ENCODE measurements at places on chromosomes 7 and 10.

DNA sequence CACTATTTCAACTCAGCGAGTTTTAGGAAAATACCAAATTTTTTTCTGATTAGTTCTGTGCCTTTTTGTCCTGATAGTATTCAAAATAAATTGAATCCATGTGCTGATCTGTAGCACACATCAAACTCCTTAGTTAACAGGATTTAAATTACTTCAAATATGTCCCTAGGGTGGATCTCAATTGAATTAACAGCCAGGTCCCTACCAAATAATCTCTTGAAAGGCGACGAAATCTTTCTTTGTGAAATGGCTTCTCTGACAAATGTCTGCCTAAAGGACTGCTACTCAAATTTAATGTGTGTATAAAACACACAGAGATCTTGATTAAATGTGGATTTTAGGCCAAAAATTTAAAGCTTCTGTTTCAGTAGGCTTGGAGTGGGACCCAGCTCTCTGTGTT lies 989.6 kb upstream of the KCND2 start:
- DNase-seq = no peak

DNA sequence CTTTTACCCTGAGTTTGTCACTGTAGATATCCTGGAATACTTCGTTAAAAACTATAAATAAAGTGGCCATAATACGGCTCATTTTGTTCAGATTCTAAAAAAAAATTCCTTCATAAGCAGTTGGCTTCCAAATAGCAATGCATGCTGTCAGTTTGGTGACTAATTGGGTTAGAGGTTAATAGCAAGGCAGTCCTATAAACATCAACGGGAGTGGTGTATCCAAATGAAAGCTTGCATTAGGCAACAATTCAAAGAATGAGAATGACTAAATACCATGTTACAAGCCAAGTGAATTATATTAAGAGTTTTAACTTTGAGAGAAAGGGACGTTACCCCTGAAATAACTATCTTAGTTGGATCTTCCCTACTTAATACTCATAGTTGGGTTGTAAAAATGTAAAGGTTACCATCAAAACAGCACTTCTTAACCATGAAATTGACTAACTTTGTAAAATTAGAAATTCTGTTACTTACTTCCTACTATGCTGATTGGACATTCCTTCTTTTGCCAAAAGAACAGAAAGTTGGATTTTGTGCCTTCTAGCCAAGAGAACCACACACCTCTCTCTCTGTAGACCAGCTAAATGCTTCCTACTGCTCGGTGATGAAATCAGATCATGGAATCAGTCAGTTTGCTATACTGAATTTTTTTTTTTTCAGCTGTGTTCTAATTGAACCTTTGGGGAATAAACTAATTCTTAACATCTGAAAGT lies 98.0 kb downstream of the KAT6B start:
- no peak for DNase-seq

DNA sequence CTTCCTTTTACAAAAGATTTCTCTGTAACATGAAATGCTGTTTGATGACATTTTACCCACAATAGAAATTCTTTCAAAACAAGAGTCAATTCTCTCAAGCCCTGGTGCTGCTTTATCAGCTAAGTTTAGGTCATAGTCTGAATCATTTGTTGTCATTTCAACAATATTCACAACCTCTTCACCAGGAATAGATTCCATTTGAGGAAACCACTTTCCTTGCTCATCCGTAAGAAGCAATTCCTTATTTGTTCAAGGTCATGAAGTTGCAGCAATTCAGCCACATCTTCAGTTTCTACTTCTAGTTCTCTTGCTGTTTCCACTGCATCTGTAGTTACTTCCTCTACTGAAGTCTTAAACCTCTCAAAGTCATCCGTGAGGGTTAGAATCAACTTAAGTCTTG lies 315.3 kb downstream of the TYW1 start:
- DNase-seq = no peak

- no peak for DNase-seq
Observed at GRCh38 chr10:100662067-100662466, 83.3 kb upstream of the PAX2 start.

GRCh38 chr10:132237871-132238270 lies 51.1 kb downstream of the DPYSL4 start:
- no peak for DNase-seq

- no peak for DNase-seq
Observed at GRCh38 chr10:23461557-23461956, 22.7 kb downstream of the OTUD1 start.

GRCh38 chr7:75616421-75617167 lies 122.1 kb downstream of the HIP1 start:
- DNase-seq = no peak

GRCh38 chr10:68598978-68599770 lies 39.0 kb downstream of the TET1 start:
- no peak for DNase-seq

DNA sequence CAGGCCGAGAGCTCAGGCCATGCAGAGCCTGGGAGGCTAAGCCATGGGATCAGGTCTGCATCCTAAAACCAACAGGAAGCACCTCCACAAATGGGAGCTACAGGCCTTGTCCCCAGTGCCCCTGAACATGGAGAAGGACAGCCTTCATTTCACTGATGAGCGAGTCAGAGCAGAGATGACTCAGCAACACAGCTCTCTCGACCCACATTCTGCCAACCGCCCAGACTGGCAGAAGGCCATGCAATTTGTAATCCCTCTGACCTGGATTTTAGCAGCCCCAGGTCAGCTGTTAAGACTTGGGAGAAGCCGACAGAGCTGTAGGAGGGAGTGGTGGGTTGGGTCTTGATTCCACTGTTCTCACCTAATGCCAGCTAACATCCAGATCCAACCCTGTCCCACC lies 25.5 kb downstream of the VOPP1 start:
- DNase-seq = peak; percentile 48

DNA sequence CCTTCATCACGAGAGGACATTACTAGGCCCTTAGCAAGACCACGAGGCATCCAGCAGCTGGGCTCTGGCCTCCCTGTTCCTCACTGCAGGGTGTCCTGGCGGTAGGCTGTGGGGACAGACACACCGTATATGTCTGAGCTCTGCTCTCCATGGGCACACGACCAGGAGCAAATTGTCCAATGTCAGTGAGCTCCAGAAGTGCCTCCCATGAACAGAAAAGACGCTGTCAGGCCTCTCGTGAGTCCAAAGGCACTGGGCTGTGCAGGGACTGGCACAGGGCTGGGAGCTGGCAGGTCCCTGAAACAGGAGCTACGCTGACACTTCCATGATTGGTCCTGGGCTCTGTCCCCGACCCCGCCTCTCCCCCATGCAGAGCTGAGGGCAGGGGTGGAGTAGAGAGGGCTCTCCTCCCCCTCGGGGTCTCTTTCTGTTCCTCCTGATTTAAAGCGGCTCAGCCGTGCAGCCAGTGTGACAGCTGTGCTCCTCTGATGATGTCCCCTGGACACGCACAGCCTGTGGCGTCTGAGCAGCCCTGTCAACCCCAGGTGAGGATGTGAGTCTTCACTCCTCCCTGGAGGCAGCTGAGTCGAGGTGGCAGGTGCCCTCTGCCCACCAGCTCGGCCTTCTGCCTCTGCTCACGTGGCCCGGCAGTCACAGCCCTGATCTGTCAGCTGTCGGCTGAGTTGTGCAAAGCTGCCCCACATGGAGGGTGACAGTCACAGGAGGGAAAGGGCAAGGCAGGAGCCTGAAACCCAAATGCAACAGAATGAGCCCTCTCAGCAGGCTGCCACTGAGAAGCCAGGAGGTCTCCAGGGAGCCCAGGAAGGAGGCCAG lies 13.0 kb downstream of the ANTXRL start:
- no peak for DNase-seq

GRCh38 chr10:102595293-102595692 lies 49.0 kb upstream of the TRIM8 start:
- no peak for DNase-seq

GRCh38 chr7:106165337-106165736 lies 53.2 kb upstream of the SYPL1 start:
- no peak for DNase-seq

GRCh38 chr7:26854876-26855855 lies 9.2 kb downstream of the SKAP2 start:
- DNase-seq = no peak

GRCh38 chr10:50561266-50561665 lies 62.5 kb downstream of the SGMS1 start:
- no peak for DNase-seq

DNA sequence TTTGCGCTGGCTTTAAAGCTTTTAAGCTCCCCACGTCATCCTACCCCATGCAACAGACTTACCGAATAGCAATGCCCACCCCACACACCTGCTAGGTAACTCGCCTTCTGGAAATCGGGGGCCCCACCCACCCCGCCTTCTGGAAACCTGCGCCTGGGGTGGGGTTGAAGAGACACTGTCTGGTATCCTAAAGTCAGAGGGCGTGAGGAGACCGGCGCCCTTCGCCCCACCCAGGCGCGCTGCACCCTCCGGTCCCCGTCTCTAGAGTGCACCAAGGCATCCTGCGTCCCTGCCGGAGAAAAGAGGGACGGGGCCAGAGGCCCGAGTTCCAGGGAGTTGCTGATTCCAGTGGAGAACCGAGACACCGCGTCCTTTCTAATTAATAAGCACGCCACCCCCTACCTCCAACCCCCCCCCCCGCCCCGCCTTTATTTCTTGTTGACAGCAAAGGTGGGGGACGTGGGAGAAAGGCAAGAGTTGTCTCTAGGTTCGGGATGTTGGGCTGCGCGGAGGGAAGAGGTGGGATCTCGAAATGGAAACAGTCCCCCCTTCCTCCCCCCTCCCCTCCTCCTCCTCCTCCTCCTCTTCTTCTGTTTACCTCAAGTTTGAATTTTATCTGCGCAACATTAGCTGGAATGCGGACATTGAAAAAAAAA lies 220.9 kb upstream of the MKLN1 start:
- peak; percentile 62 for DNase-seq

DNA sequence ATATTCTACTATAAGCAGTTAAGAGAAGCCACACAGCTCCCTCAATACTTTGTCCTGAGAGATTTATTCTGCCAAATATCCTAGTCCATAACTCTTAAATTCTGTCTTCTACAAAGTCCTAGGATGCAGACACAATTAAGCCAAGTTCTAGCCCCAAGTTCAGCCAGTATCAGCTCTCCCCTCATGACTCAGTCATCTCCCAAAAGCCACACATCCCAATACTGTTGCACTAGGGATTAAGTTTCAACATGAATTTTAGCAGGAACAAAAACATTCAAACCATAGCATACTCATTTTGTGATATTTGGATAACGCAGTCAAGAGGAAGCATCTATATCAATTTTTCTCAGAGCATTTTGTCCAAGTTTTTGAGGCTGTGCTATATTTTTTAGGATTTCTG lies 277.4 kb downstream of the FZD1 start:
- no peak for DNase-seq

GRCh38 chr7:134766779-134767519 lies 12.5 kb upstream of the CALD1 start:
- DNase-seq = no peak

- DNase-seq = no peak
Observed at GRCh38 chr7:110095372-110096052, 995.4 kb upstream of the LRRN3 start.

- no peak for DNase-seq
Observed at GRCh38 chr7:82506702-82507101, 63.1 kb upstream of the CACNA2D1 start.

DNA sequence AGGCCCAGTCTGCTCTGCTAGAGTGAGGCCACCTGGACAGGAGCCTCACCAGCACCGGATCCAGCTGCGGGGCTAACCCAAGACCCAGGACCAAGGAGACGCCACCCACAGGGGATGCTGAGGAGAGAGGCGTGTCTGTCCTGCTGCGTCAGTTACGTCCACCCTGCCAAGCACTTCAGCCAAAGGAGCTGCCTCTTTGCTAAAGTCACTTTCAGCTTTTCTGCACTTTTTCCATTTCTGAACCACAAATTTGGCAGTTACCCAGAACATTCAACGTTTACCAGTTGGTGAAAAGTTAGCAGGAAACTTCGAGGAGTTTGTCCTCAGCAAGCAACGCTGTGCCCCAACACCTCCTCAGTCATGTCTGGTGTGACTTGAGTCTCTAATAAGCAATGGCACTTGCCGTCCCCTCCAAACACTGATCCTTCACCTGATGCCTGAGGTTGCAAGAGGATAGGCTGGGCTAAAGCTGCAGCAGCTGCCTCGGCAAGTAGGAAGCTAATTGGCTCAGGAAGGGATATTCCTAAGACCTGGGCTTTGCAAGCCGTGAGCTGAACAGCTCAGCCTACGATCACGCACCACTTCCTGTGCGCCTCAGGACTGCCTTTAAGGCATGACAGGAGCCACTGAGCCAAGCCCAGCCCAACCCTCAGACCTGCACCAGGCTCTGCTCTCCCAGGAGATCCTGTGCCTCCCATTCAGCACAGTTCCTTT lies 40.1 kb downstream of the KCNH2 start:
- peak; percentile 6 for DNase-seq

DNA sequence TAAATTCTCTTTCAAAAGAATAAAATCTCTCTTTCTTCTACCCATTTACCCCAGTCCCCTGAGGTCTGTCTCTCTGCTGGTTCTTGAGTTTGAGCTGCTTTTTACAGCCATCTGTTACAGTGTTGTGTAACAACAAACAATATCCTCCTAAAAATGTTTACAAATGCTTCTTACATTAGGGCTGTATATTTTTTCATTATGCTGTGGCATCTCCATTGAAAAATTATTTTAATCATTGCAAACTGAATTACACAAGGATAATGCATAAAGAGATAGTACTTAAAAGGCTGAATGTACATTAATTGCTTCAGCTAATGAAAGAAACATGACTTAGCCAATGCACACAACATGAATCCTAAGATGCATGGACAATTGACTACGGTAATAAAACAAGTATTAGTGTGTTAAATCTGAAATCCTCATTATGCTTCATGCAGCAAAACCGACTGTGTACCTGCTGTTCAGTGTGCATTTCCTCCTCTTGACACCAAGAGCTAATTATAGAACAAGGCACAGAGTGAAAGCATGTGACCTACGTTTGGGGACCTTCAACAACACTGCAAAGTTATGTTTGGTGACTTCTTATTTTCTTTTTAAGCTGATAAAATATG lies 181.7 kb upstream of the RHOBTB1 start:
- no peak for DNase-seq

DNA sequence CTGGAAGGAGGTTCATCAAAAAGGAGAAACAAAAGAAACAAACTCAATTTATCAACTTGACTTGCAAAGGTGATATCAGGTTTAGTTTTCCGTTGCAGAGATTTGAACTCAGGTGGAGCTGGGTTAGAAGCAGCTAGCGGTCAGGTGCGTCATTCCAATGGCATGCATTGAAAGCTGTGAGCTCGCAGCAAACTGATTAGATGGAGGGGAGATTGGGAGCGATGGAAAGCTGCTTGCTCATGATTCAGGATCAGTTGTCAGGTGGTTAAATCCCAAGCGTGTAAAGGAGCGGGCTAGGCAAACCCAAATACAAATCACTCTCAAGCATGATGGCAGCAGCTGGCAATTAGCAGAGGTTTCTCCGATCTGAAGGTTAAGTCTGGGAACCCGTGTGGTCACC lies 49.3 kb upstream of the AFAP1L2 start:
- DNase-seq = no peak

- no peak for DNase-seq
Observed at GRCh38 chr10:8306685-8307364, 252.3 kb downstream of the GATA3 start.

DNA sequence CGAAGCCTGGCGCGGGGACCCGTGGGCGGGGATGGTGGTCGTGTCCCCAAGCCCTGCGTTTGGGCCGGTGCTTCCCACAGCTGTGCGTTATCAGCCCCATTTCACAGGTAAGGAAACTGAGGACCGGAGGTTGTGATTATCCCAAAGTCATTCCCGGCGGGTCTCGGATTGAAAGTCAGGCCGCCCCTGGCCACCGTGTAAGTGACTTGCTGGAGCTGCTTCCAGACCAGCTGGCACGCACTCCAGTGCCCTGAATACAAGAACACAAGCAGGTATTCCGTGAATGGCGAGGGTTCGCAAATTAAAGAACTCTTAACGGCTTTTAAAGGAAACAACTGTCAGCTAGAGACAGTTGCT lies 675 bp upstream of the ATE1 start:
- no peak for DNase-seq

- no peak for DNase-seq
Observed at GRCh38 chr10:48821692-48822091, 117.9 kb downstream of the LRRC18 start.
